ENCODE measurements at places on chromosomes 3 and 15.
A peak's percentile ranks its signal among the peaks of the same experiment; 100 is the strongest.

- peak; percentile 6 for DNase-seq
Observed at GRCh38 chr3:143604402-143605185, 243.7 kb downstream of the SLC9A9 start.

GRCh38 chr15:91243826-91244225 lies 143.8 kb downstream of the SV2B start:
- DNase-seq: no peak

DNA sequence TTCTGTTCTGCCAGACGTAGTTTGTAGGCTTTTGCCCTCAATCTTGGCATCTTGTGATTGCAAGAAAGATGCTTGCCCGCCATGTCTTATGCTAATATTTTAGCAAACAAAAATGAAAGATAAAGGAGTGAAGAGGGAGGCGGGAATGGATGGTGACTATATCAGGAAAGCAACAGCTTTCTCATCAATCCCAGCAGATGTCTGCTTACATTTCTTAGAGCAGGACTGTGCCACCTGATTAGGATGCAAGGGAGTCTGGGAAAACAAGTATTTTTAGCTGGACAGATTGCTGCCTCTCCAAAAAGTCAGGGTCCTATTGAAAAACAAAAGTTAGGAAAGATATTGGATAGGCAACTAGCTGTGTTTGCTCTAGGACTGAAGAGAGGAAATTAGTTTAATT lies 34.6 kb upstream of the DPH6 start:
- no peak for DNase-seq

GRCh38 chr3:173055228-173055933 lies 85.7 kb downstream of the SPATA16 start:
- DNase-seq: no peak

GRCh38 chr3:184426691-184427141 lies 46.9 kb downstream of the CHRD start:
- no peak for DNase-seq

- DNase-seq: no peak
Observed at GRCh38 chr15:57647071-57647790, 55.5 kb downstream of the MYZAP start.

DNA sequence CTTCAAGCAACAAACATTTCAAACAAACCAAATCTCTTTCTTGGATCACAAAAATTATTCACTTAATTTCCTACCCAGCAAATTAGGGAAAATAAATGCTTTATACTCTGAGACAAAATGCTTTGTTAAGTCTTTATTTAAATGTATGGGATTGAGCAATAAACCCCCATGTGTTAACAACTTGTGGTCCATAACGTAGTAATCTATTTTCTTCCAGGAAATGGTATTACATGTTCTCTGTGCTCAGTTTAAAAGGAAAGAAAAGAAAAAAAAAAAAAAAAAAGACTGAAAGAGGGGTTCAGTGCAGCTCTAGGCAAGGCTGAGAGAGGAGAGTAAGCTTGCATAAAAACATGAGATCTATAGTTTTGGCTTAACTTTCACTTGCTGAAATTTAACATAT lies 102.3 kb downstream of the PIK3CB start:
- no peak for DNase-seq

DNA sequence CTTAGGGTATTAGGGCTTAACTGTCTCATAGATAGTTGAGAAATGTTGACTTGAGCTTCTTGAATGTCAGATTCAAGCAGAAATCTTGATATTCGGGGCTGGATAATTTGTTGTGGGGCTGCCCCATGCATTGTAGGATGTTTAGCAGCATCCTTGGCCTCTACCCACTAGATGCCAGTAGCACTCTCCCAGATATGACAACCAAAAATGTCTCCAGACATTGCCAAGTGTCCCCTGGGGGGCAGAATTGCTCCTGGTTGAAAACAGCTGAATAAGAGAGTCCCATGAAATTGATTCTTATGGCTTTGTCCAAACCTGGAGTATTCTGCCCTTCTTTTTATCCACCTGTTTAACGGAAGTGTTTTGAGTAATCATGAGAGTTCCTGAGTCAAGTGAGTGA lies 15.9 kb upstream of the LCMT2 start:
- DNase-seq: no peak

GRCh38 chr3:105580296-105580965 lies 213.7 kb downstream of the ALCAM start:
- no peak for DNase-seq

DNA sequence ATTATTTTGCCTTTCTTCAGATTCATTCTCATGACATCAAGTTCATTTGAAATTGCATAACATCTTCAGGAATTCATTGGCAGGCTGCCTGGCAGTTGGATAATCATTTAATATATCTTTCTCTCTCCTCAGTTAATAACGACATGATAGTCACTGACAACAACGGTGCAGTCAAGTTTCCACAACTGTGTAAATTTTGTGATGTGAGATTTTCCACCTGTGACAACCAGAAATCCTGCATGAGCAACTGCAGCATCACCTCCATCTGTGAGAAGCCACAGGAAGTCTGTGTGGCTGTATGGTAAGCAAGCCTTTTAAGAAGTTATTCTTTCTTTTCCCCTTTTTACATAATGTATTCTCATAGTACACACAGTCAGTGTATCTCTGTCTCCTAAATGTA lies 38.2 kb downstream of the TGFBR2 start:
- DNase-seq: peak; percentile 88
